ENCODE measurements at places on chromosomes 1 and 21. TPM values are rescaled to one million over a fixed set of nuclear protein-coding genes. Genes with fewer than 3 reads are reported as not detected.

ORC1 gene
- 3.6 TPM for polyA plus RNA-seq

SLC6A17 gene
- 0.08 TPM for polyA plus RNA-seq

OPRD1 gene
- not detected for polyA plus RNA-seq

CGN gene
- 10.5 TPM for polyA plus RNA-seq

SLAMF7 gene
- polyA plus RNA-seq, result 2.9 TPM

FCMR gene
- 0.90 TPM for polyA plus RNA-seq

IL6R gene
- 3.4 TPM for polyA plus RNA-seq

ZNF648 gene
- not detected for polyA plus RNA-seq

IGSF9 gene
- 16.1 TPM for polyA plus RNA-seq

SLC22A15 gene
- 3.1 TPM for polyA plus RNA-seq

LCA5L gene
- polyA plus RNA-seq, result 0.31 TPM

KCNQ4 gene
- 1.4 TPM for polyA plus RNA-seq
